Transverse colon (tissue), 4 donors: ENCODE measurements at places on chromosomes 5 and 9. TPM values are rescaled to one million over a fixed set of nuclear protein-coding genes. Genes with fewer than 3 reads are reported as not detected.

GRCh38 chr9:5852987-5853386, 20.1 kb upstream of the ERMP1 start:
- no peak overlapping the region for H3K4me3 ChIP-seq
- H3K27me3 ChIP-seq = no peaks in the 10 kb centered on the region
- DNase-seq = no peak
- H3K4me1 ChIP-seq = peaks cover 9% of the 10 kb centered on the region
- H3K27ac ChIP-seq = no peak overlapping the region

DNA sequence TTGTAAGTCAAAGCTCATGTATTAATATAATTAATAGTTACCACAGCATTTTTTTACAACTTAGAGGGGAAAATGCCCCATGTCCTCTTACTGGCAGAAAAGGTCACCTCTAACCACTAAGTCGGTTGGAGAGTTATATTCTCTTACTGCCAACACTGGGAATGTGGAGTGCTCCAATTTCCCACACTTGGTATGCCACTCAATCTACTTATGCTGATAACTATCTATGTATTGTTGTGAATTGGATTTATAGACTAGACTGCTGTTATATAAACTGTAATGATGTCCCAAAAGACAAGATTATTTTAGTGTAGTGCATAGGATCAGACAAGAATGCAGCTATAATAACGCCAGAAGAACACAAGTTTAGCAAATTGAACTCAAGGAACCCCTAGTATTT, 2385.2 kb upstream of the C9orf72 start:
- H3K4me3 ChIP-seq = no peak overlapping the region
- H3K36me3 ChIP-seq = no peaks in the 10 kb centered on the region
- H3K27ac ChIP-seq = no peak overlapping the region
- no peaks in the 10 kb centered on the region for H3K27me3 ChIP-seq

DNA sequence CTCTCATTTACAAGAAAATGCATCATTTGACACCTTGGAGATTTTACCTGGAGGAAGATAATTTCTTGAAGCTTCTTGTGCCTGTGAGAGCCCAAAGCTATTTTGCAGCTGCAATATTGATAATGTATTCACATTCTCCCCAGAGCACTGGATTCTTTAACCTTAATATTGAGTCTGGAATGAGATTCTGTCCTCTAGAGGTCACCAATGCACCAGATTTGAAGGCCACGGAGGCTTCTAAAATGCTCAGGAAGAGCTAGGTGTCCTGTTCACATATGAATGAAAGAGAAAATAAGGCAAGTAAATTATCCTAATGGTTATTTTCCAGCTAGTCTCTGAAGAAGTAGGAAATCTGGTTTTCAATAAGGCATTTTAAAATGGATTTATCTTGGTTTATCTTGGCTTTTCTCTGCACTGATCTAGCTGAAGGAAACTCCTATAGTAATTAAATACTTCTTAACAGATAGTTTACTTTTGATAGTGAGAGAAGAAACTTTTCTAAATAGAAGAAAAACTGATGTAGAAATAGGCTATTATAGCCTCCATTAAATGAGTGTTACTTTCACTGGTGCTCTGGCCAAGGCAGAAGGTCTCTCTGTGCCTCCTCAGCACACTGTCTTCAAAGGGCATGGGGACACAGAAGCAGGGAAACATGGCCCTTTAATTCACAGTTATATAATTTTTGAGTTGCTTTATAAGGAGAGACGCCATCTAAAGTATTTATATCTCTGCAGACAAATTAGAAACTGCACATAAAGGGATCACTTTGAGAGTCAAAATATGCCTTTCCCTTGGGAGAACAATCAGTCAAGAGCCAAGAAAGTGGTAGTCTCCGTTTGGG, 297.0 kb upstream of the ACTBL2 start:
- H3K4me1 ChIP-seq = no peaks in the 10 kb centered on the region
- H3K4me3 ChIP-seq = no peak overlapping the region
- DNase-seq = no peak
- no peak overlapping the region for H3K27ac ChIP-seq

DNA sequence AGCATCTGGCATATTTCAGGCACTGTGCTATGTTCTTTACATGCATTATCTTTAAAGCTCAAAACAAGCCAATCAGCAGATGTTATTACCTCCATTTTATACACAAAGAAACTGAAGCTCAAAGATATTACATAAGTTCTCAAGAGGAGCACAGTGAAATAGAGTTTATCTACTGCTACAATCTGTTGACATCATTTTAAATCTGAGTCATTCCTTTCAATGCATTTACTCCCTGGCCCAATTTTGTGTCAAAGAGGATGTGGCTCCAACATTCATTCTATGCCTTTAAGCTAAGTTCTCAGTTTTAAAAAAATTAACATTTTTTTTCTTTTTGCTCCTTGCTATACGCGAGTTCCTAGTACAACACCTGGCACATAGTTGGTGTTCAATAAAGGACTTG, 486.3 kb upstream of the ZNF462 start:
- H3K36me3 ChIP-seq = no peaks in the 10 kb centered on the region
- DNase-seq = no peak
- no peaks in the 10 kb centered on the region for H3K27me3 ChIP-seq

DNA sequence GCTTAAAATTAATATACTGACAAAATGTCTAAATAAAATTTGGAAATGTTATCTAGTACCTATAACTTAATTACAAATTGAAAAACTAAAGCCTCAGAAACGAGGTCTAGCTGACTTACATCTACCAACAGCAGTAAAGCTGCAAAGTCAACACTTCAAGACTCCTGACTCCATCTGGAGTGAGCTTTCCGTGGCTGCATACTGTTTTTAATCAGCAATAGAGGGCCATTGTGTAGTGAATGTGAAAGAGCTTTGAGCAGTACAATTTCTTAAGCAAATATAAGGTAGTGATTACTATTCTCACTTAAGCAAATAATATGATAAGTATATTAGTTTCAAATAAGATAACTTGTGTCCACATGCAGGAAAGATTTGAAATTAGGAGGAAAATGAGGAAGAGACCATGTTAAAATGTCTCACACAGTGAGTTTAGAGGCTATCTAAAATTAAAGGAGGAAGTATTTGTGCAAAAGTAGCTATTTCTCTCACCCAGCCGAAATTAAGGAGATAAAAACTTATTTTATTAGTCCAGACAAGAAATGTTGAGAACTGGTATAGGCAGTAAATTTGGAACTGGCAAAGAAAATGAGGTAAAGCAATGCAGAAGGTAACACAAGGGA, 6.4 kb downstream of the SPINK6 start:
- H3K27me3 ChIP-seq = no peaks in the 10 kb centered on the region
- H3K4me3 ChIP-seq = no peak overlapping the region
- no peak overlapping the region for H3K27ac ChIP-seq

- H3K4me3 ChIP-seq = no peak overlapping the region
- H3K4me1 ChIP-seq = peaks cover 6% of the 10 kb centered on the region
- DNase-seq = no peak
- H3K27me3 ChIP-seq = no peaks in the 10 kb centered on the region
Observed at GRCh38 chr9:96171728-96172127, 130.2 kb downstream of the HSD17B3 start.

DNA sequence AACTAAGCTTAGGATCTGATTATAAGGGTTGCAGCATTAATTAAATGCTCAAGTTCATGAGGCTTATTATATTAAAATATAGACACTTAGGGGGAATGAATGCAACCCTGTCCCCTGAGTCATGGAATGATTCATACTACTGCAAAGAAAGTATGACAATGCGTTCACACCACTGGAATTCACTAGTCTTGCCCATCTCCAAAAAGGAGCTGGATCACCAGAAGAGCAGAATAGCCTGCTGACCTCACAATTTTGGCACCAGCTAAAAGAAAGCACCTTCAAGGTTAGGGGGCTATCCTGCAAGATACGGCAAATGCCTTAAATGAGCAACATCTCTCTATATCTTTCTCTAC, 32.0 kb upstream of the TMED7 start:
- no peaks in the 10 kb centered on the region for H3K36me3 ChIP-seq
- H3K4me1 ChIP-seq = no peaks in the 10 kb centered on the region
- no peak overlapping the region for H3K27ac ChIP-seq

GRCh38 chr5:155938051-155938450, 388.9 kb upstream of the SGCD start:
- no peak for DNase-seq
- no peaks in the 10 kb centered on the region for H3K4me1 ChIP-seq
- H3K27me3 ChIP-seq = no peaks in the 10 kb centered on the region
- H3K4me3 ChIP-seq = no peak overlapping the region
- no peaks in the 10 kb centered on the region for H3K36me3 ChIP-seq

DNA sequence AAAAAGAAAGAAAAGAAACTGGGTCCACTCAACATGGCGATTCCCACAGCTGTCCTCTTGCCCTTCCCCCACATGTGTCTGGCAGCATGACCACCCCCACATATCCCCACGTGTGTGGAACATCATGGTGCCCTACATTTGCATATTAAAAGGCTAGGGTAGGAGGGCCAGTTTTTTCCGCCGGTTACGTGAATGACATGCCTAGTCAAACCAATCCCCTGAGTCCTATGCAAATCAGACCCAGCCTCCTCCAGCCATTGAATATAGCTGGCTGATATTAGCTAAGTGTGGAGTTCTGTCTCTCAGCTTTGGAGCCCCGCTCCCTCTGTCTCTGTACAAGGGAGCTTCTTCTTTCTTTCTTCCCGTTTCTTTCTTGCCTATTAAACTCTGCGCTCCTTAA, 33.0 kb upstream of the CCDC112 start:
- H3K27ac ChIP-seq = no peak overlapping the region
- peak; percentile 14 for DNase-seq
- H3K4me1 ChIP-seq = no peaks in the 10 kb centered on the region
- H3K27me3 ChIP-seq = peaks cover 6% of the 10 kb centered on the region
- H3K36me3 ChIP-seq = no peaks in the 10 kb centered on the region

DNA sequence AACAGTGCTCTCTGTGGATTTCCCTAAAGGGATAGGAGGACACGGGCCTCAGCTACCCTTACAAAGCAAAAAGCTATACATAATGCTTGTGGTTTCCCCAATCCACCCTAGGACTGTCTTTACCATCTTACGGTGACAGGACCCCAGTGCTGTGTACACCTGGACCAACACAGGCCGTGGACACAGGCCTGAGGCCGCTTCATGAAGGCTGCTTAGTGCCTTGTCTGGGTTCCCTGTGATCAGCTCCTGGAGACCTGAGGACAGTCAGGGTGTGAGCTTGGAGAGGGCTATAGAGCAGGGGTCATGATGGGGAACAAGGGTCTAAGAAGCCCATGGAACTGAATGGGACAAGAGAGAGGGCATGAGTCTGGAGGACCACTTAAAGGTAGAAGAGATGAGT, 2.9 kb downstream of the FANCG start:
- peaks cover 17% of the 10 kb centered on the region for H3K4me1 ChIP-seq
- H3K4me3 ChIP-seq = no peak overlapping the region
- no peaks in the 10 kb centered on the region for H3K27me3 ChIP-seq
- no peak for DNase-seq
- H3K27ac ChIP-seq = no peak overlapping the region

DNA sequence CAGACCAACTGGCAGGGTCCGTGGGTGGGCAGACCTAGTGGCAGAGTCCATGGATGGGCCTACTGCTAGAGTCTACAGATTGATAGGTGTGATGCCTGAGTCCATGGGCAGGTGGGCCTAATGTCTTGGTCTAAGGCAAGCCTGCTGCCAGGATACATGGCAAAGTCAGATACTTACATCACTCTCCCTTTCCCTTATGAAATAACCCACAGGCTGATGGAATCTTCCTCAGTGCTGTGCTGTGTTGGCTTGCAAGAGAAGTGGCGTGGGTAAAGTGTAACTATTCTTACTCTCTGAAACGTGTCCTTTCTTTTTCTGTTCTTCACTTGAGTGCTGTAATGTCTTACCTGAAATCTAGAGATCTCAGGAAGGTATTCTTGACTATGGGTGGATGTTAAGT, 67.3 kb upstream of the ADRB2 start:
- no peak overlapping the region for H3K27ac ChIP-seq
- no peak for DNase-seq
- H3K27me3 ChIP-seq = no peaks in the 10 kb centered on the region

DNA sequence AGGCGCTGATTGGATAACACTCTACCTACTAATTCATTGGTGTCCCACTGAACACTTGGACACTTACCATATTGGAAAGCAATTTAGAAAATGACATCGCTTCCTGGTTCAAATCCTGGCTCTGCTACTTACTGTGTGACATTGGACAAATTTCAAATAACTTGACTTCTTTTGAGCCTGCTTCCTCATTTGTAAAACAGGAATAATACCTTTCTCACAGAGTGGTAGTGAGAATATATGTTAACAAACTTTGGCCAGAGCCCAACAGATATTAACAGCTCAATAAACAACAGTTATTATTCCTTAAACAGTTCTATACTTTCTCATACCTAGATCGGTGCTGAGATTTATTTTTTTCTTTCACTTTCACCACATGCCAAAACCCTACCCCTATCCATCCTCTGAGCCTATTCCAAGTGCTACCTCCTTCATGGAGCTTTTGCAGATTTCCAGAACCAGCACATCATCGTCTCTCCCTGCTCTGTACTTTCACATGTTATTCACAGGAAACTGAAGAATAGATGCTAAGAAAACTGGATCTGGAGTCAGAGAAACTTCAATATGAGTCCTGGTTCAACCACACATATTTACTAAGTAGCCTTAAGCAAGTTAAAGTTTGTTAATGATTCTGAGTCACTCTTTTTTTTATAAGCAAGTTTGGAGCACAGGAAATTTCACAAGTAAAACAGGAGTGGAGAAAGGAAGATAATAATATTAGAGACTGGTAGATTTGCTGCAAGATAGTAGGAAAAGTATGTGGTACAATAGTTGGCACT, 92.3 kb downstream of the STRBP start:
- H3K27ac ChIP-seq = no peak overlapping the region
- no peaks in the 10 kb centered on the region for H3K4me1 ChIP-seq
- H3K36me3 ChIP-seq = no peaks in the 10 kb centered on the region
- H3K27me3 ChIP-seq = no peaks in the 10 kb centered on the region
- DNase-seq = no peak

- no peaks in the 10 kb centered on the region for H3K27me3 ChIP-seq
- no peak for DNase-seq
- no peak overlapping the region for H3K27ac ChIP-seq
- H3K36me3 ChIP-seq = no peaks in the 10 kb centered on the region
Observed at GRCh38 chr9:110440796-110441195, 103.1 kb upstream of the TXNDC8 start.

GRCh38 chr5:132000677-132001453, 10.6 kb downstream of the ACSL6 start:
- no peaks in the 10 kb centered on the region for H3K27me3 ChIP-seq
- no peaks in the 10 kb centered on the region for H3K4me1 ChIP-seq
- H3K36me3 ChIP-seq = no peaks in the 10 kb centered on the region
- no peak overlapping the region for H3K4me3 ChIP-seq
- no peak overlapping the region for H3K27ac ChIP-seq

DNA sequence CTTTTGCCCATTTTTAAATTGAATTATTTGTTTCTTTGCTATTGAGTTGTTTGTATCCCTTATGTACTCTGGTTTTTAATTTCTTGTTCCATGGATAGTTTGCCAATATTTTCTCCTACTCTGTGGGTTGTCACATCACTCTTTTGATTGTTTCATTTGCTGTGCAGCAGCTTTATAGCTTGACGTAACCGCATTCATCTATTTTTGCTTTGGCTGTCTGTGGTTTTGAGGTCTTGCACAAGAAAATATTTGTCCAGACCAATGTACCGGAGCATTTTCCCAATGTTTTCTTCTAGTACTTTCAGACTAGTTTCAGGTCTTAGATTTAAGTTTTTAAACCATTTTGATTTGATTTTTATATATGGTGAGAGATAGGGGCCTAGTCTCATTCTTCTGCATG, 36.2 kb upstream of the ZNF366 start:
- no peak overlapping the region for H3K4me3 ChIP-seq
- H3K36me3 ChIP-seq = no peaks in the 10 kb centered on the region
- no peak for DNase-seq

Gene TMEM232
- total RNA-seq = not detected

Gene PCDHA1
- not detected for total RNA-seq

Gene NIM1K
- not detected for total RNA-seq

Gene CMYA5
- 3.4 TPM for total RNA-seq

Gene GRXCR2
- not detected for total RNA-seq

Gene ALDH7A1
- 33.3 TPM for total RNA-seq

Gene BHMT
- not detected for total RNA-seq
